Activated naive CD4-positive, alpha-beta T cell treated with anti-CD3 and anti-CD28 coated beads for 36 hours (primary cell): ENCODE measurements at places on chromosomes 6 and 20.

DNA sequence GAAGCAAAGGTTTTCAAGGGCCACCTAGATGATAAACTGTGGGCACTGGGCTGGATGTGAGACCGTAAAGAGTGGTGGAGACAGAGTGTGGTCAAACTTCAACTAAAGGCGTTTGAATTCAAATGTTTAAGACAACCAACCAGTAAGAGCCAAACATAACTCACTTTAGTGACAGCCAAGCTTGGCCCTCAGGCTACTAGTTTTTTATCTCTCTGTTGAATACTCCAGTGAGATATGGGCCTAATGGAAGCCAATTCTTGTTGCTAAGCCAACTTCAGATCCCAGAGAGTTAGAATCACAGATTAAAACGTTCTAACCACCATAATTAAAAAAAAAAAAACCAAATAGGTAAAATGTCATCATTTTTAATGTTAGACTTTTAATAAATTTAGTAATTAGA lies 57.3 kb downstream of the TRMT6 start:
- DNase-seq, result no peak

GRCh38 chr20:31515775-31516107 lies 1.5 kb downstream of the HM13 start:
- peak; percentile 31 for DNase-seq

DNA sequence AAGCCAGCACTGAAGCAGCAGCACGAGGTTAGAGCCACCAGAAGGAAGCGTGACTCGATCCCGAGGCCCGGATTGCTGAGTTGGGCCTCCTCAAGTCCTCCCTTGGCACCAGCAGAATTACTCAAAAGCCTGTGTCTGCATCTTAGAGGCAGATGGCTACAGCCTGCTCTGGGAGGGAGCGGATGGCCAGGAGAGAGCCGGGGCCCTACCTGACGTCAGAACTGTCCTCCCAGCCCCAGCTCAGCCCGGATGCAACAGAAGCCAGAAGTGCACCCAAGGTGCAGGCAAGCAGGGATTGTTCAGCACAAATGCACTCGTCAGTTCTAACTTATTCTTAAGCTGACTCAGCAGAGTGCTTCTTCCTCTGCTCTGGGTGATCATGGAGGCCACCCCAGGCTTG lies 155.5 kb upstream of the RPS6KA2 start:
- DNase-seq, result no peak

DNA sequence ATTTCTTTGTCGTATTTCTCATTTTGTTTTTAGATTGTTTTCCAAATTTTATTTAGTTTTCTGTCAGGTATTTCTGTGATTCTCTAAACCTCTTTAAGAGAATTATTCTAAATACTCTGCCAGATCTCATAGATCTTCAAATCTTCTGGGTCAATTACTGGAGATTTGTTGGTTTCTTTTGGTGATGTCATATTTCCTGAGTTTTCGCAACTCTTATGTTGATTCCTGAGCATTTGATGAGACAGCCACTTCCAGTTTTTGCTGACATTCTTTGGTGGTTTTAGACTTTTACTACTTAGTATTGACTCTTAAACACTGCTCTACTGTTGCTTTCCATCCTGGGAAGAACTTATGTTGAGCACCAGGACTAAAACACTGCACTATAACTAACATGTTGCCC lies 21.9 kb downstream of the ADGB start:
- no peak for DNase-seq

GRCh38 chr20:53692465-53693067 lies 98.9 kb upstream of the ZNF217 start:
- no peak for DNase-seq

- no peak for DNase-seq
Observed at GRCh38 chr6:66396145-66396544, 689.1 kb upstream of the EYS start.

DNA sequence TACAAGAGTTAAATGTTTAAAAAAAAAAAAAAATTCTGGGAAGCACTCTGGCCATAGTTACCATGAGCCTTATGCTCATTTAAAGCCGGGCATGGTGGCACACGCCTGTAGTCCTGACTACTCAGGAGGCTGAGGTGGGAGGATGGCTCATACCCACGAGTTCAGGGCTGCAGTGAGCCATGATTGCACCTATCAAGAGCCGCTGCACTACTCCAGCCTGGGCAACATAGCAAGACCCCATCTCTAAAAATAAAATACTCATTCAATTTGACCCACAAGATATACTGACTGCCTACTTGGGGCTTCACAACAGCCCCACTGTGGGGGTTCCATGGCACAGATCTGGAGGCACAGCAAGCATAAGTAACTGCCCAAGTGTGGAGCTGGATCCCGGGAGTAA lies 112.0 kb upstream of the NFATC2 start:
- DNase-seq, result no peak

- DNase-seq, result no peak
Observed at GRCh38 chr6:166600931-166601330, 14.5 kb upstream of the RAMACL start.

- DNase-seq, result no peak
Observed at GRCh38 chr6:946546-946945, 253.6 kb upstream of the EXOC2 start.
